ENCODE measurements at places on chromosomes 11 and 22.

DNA sequence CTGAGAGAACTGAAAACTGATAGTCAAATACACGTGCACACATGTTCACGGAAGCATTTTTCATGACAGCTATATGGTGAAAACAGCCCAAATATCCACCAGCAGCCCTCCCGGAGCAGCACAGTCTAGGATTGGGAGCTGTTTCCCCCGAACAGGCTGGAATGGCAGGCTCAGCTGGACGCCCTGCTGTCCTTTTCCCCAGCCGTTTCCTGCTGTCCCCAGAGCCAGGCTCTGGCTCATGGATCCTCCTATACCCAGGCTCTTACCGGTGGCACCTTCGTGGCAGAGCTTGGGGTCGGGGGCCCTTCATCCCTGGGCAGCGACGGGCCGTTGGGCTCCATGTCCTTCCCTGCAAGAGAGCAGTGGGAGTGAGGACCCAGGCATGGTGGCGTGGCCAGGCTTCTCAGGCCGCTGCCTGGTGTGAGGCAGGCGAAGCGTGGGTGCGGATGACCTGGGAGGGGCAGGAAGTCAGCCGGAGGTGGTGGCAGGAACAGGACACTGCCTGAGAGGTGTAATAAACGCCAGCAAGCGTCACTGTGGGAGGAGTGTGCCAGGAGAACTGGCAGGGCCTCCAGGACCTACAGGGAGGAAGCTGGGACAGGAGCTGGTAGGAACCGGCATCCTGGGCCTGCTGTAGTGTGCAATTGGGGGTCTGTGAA, 38.8 kb downstream of the OSBPL5 start:
- peaks cover 42% of the 10 kb centered on the region for H3K4me1 ChIP-seq
- H3K27ac ChIP-seq = peak overlapping the region; percentile 87
- peak overlapping the region; percentile 20 for H3K4me3 ChIP-seq
- H3K36me3 ChIP-seq = peaks cover 5% of the 10 kb centered on the region

DNA sequence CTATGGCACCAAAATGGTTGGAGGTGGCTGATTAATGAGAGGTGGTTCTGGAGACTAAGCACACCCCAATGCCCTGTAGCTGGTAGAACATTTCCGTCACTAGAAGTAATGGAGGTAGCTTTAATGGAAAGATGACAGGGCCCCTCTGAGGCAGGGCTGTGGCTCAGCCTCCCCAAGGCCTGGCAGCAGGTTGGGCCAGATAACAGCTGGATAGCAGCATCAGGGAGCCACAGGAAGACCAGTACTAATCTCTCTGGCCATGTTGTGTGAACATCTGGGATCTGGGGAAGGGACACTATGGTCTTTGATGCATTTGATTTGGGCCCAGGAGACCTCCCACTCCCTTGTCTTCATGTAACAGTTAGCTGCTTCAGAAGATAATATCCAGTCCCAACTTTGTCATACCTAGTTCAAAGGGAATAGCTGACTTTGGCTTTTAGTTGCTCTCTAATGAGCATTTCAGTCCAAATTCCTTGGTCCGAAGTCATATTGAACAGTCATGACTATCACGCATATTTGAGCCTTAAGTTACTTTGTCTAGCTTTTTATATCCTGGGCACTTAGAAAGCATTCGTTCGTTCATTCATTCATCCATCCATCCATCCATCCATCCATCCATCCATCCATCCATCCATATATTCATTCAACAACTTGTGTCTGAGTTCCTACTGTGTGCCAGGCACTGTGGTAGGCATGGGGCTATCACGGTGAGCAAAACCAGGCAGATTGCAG, 53.0 kb upstream of the LMO2 start:
- DNase-seq = no peak
- no peak overlapping the region for H3K4me3 ChIP-seq
- no peaks in the 10 kb centered on the region for H3K27me3 ChIP-seq

GRCh38 chr11:97234016-97234415, 844.2 kb downstream of the JRKL start:
- no peaks in the 10 kb centered on the region for H3K4me1 ChIP-seq
- H3K36me3 ChIP-seq = no peaks in the 10 kb centered on the region
- no peak overlapping the region for H3K27ac ChIP-seq
- H3K4me3 ChIP-seq = no peak overlapping the region
- DNase-seq = no peak

DNA sequence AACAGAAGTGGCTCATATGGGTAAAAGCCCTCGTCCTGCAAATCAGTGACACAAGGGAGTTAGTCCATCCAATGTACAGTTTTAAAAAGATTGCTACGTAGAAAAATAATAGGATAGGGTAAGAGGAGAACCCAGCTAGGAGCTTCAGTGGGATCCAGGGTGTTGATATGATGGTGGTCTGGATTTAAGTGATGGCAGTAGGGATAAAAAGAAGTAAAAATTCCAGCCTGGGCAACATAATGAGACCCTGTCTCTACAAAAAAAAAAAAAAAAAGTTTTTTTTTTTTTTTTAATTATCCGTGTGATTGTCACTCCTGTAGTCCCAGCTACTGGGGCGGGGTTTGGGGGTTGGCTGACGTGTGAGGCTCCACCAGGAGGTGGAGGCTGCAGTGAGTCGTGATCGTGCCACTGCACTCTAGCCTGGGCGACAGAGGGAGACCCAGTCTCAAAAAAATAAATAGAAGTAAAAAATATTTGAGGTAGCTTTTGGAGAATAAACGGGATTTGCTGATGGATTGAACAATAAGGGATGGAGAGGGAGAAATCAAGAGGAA, 7.0 kb upstream of the L3MBTL2 start:
- H3K27me3 ChIP-seq = no peaks in the 10 kb centered on the region
- no peaks in the 10 kb centered on the region for H3K36me3 ChIP-seq
- no peak for DNase-seq
- H3K4me3 ChIP-seq = peak overlapping the region; percentile 92

DNA sequence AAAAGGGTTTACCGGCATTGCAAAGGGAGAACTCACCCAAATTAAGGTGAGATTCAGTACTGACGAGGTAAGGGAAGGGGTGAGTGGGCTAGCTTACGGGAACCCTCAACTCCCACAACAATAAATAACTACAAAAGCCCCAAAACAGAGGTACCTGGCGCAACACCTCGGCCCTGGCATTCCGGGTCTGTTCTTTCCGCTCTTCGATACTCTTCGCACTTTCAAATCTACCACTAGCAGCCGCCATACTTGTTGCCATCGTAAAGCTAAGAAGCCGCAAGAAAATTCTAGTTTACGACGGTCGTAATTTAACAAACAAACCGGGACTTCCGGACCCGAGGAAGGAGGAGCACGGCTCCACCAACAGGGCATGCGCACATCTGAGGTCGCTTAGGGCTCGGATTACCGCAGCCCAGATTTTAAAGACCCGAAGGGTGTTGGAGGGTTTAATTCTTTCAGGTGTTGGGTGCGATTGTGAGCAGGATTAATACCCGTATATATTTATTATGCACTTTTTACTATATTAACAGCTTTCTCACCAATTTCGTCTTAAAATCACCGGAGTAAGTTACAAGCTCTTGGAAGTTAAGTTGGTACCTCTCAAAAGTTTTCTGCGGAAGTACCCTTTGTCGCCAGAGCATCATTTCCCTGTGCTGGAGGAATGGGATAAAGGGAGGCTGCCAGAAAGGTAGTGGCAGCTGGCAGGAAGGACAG, at the start of gene CWF19L2:
Gene CWF19L2 (minus strand): TSS at position 268 of the 714 bp plus-strand sequence. CDS start 9 bp downstream, at position 259.
- peaks cover 6% of the 10 kb centered on the region for H3K36me3 ChIP-seq
- no peaks in the 10 kb centered on the region for H3K27me3 ChIP-seq
- H3K27ac ChIP-seq = peak within 1 kb of the TSS; percentile 82
- DNase-seq = peak; percentile 80

DNA sequence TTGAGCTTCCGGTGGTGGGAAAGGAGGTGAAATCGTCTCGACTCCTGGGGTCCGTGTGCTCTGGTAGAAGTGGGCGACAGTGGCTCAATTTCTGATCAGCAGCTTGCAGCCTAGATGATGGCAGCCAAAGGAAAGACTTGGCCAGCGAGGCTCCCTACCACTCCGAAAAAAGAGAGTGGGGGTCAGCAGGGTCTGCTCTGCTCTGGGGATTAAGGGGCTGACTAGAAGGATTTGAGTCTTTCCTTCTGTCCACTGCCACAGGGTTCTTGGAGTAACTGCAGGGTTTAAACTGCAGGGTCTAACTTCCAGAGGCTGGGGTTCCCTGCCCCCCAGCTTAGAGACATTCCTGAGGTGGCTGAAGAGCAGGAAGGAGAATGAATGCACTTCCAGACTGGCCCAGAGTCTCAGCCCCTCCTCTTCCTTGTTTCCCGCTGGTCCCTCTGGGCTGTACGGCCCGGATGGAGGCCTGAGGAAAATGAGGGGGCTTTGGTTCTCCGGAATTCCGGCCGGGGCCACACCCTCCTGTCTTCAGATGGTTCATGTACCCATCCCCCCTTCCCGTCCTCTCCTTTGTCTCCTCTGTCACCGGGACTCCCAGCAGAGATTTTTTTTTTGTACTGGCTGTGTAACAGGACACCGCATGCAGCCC, 907 bp downstream of the SERPINH1 start:
- peak overlapping the region; percentile 99 for H3K27ac ChIP-seq
- DNase-seq = peak; percentile 24
- no peaks in the 10 kb centered on the region for H3K36me3 ChIP-seq

DNA sequence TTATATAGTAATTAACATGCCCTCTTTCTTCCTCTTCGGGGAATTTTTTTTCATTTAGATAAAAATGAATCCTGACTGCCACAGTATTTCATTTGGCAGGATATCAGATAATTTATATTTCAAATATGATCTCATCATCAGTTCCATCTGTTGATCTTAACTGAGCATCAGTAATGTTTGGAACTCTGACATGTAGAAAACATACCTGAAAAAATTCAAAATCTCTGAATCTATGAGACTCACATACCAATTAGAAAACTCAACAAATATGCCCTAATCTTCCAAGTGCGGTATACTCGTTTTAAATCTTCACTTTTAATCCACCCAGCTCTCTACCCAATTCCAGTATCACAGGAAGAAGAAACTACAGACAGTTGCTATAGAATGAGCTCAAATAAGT, 161.9 kb downstream of the MSANTD4 start:
- no peaks in the 10 kb centered on the region for H3K27me3 ChIP-seq
- no peak for DNase-seq
- H3K36me3 ChIP-seq = no peaks in the 10 kb centered on the region
- H3K4me1 ChIP-seq = no peaks in the 10 kb centered on the region
- H3K27ac ChIP-seq = no peak overlapping the region

All from breast epithelium (tissue), 4 donors.